RWPE1 (cell line): ENCODE measurements at places on chromosomes 13 and 19.

GRCh38 chr19:39566064-39566463 lies 26.1 kb upstream of the EID2 start:
- no peak for DNase-seq

DNA sequence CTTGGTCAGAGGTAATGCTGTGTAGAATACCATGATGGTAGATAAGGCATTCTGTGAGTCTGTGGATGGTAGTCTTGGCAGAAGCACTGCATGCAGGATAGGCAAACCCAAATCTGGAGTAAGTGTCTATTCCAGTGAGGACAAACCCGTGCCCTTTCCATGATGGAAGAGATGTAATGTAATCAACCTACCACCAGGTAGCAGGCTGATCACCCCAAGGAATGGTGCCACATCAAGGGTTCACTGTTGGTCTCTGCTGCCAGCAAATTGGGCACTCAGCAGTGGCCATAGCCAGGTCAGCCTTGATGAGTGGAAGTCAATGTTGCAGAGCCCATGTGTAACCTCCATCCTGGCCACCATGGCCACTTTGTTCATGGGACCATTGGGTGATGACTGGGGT lies 155.0 kb downstream of the RAP2A start:
- DNase-seq, result no peak

DNA sequence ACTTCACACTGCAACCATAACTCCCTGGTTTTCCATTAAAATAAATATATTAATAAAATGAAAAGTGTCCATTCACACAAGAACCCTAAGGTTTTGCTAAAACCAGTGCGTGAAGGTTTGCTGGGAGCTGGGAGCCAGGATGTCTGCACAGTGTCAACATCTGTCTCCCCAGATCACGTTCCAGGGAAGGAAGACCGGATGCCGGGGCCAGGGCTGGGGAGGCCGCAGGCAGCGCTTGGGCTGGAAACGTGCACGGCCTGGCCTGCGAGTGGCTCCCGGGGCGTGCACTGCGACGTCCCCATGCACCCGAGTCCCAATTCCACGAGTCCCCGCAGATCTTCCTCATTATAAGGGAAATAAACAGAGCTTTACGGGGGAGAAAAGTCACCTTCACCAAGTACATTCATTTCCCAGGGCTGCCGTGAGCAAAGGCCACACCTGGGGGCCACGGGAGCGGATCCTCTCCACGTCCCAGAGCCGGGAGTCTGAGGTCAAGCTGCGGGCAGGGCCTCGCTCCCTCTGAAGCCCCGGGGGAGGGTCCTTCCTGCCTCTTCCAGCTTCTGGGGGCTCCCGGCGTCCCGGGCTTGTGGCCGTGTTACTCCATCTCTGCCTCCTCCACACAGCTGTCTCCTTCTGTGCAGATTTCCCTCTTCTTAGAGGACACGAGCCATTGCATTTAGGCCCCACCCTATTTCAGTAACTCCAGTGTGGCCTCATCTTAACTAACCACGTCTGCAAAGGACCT lies 12.8 kb downstream of the SHC2 start:
- DNase-seq, result no peak

- no peak for DNase-seq
These were observed 44.9 kb upstream of the PABPC3 start for GRCh38 chr13:25051065-25051464.

DNA sequence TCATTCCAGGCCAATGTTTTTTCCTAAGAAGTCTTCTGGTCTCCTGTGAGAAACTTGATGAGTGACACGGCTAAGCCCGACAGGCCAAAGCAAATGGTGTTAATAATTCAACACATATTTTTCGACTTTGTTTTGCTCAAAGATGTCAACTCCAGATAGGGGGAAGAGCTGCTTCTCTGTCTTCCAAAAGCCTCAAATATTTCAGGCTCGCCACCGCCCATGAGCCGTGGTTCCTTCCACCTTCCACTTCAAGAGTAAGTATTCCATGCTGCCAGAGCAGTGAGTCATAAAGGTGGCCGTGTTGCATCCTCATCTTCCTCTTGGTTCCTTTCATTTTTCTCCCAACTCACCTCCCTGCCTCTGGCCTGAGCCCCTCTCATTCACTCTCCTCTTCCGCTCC lies 272.6 kb downstream of the EFNB2 start:
- DNase-seq, result no peak

GRCh38 chr13:91153372-91153771 lies 194.1 kb upstream of the MIR17HG start:
- DNase-seq, result no peak

GRCh38 chr19:28435551-28436271 lies 777.2 kb downstream of the UQCRFS1 start:
- no peak for DNase-seq

DNA sequence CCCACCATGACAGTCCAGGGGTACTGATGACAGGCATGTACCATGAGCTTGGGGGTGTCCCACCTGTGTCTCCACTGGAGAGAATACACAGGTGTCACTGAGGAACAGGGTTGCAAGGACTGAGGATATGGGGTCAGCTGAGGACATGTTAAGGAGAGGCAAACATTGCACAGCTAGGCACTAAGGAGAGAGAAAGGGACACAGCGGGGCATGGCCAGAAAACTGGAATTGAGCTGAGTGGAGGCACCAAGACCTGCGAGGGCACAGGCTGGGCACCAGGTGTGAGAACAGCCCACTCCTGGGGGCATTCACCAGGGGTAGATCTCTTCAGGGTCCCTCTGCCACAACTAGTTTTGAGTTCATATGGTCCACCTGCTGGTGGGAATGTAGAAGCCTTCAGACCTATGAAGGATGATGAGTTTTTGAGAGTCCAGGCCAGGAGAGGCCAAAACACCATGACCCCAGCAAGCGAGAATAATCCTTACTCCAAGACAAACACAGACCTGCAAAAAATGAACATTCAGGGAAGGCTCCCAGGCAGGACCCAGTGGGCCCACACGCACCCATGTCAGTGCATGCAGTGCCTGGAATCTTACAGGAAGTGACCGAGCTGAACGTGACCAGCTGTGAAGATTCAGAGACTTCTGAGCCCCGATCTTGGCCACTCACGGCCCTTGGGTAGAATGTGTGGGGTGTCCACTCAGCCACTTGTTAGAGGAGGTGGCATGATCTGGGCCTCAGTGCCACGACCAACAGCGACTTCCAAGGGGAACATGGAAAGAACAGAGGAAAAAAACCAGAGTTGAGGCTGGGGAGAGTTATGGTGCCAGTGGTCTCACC lies 1.4 kb upstream of the ZNF584 start:
- DNase-seq, result no peak

- DNase-seq, result no peak
These were observed 878.7 kb upstream of the SLITRK1 start for GRCh38 chr13:84760956-84761355.

- DNase-seq, result peak; percentile 77
These were observed 21.4 kb downstream of the MAP4K1 start for GRCh38 chr19:38596057-38596981.

DNA sequence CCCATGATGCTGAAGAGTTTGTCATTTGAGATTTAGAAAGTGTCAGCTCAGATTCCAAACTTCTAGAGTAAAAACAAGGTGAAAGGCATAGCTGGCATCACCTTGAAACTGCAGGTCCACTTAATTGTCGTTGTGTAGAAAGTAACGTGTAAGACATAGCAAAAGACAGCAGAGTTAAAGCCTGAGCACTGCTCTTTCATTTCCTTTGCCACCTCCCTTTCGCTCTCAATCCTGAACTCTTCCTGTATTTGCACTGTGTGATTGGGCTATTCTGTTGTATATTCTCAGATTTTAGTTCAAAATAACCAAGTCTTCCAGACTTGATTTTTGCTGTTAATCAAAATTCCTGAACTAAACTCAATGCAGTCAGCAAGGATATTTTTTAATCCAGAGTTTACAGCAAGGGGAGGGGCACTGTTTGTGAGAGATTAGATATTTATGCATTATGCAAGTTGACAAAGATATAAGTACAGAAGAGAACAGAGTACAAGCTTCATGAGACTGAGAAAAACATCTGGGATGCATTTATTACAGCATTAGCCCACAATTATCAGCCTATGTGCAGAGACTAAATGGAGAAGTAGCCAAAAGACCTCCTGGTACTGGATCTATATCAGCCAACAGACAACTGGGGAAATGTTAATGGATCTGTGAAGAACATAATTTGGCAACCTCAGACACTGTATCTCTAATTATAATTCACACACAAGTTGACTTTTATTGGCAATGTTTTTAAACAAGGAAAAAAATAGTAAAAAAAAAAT lies 328.6 kb downstream of the SUCLA2 start:
- DNase-seq, result no peak

GRCh38 chr19:46715975-46716671 lies 791 bp downstream of the PRKD2 start:
- DNase-seq, result peak; percentile 36

GRCh38 chr19:6021878-6022569 lies 44.1 kb upstream of the RANBP3 start:
- DNase-seq, result peak; percentile 40

GRCh38 chr19:39553082-39553652 lies 13.2 kb upstream of the EID2 start:
- DNase-seq, result no peak

DNA sequence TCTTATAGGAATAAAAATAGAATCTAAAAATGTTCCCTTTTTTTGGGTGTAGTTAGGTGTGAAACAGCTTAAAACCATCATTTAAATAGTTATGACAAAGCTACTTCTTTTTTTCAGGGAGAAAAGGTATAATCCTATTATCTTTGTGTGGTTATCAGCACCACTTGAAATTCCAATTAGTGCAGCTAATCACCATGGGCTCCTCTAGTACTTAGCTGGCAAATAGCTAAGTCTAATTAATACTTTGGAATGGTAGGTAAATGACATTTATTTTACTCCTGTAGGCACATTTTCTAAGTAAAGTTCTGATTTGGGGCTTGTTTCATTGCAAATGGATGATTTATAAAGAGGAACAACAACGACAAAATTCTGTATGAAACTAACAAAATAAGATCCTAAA lies 132.6 kb downstream of the OLFM4 start:
- no peak for DNase-seq

- no peak for DNase-seq
These were observed 47.3 kb upstream of the GPR183 start for GRCh38 chr13:99354371-99354951.

- DNase-seq, result no peak
These were observed 285.0 kb upstream of the PCDH20 start for GRCh38 chr13:61700620-61701019.
